ENCODE measurements at places on chromosomes 12 and 14.

DNA sequence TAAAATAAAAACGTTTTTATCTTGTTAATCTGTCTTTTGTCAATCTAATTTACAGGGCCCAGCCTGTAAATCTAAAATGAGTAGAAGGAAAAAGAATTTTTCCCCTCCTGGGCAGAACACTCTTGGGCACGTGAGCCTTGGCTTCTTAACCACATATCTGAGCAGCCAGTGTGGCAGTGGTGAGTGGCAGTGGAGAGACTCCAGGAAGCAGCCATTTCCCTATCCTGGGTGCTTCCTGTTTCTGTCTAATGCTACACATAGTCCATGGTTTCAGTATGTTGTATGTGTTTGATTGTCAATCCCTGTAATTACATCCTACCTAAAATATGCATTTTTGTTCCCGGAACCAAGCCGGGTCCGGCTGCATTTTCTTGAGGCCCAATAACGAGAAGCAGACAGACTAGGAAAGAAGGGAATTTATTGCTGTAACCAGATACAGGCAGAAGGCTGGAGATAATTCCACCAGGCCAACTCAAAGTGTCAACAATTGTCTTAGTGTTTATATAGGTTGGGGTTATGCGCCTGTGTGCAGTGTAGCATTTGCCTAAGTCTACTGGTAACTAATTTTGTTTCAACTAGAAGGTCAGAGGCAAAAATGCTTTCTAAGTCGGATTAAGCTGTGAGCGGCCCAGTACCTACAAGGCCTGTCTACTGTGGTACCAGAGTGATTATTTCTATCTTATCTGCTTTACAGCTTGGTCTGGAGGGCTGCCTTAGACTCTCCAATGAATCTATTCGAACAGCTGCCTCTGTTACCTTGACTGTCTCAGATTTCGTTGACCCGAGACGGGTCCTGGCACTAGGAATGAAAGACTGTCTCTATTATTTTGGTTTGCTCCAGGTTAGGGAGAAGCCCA lies 82.4 kb upstream of the RESF1 start:
- peak; percentile 46 for DNase-seq

GRCh38 chr12:117069101-117069797 lies 30.0 kb downstream of the TESC start:
- DNase-seq: peak; percentile 18

DNA sequence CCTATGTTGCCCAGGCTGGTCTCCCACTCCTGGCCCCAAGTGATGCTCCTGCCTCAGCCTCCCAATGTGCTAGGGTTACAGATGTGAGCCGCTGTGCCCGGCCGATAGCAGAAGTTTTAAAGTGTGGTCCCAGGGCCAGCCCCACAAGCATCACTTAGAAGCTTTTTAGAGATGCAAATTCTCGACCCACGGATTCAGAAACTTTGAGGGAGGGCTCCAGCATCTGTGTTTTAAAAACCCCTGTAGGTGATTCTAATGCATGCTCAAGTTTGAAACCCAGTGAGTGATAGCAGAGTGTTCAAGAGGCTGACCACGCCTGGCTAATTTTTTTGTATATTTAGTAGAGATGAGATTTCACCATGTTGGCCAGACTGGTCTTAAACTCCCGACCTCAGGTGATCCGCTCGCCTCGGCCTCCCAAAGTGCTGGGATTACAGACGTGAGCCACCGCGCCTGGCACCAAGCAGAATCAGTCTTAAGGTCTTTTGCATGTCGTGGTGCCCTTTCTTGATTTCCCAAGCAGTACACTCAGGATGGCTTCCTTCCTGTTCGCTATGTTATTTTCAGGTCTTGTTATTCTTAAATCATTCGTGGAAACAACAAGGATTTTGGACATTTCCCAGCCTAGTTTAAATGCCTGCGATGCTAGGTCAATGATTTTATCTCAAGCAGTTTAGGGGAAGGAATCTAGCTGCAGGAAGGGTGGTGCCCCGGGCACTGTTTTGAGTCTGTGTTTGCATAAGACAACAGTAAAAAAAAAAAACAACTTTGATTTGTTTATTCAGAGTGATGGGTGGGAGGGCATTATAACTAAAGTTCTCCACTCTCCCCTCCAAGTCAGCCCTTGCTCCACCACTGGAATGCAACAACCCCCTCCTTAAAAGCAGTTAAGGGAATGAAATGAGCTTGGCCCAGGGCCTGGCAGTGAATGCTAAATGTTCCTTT lies 9.2 kb upstream of the RILPL2 start:
- peak; percentile 35 for DNase-seq

GRCh38 chr12:69840727-69841126 lies 15.7 kb downstream of the MYRFL start:
- no peak for DNase-seq

- DNase-seq: no peak
These were observed 126.0 kb upstream of the AMIGO2 start for GRCh38 chr12:47205532-47206449.

GRCh38 chr12:53205747-53206419 lies 1.2 kb downstream of the ITGB7 start:
- DNase-seq: peak; percentile 87

DNA sequence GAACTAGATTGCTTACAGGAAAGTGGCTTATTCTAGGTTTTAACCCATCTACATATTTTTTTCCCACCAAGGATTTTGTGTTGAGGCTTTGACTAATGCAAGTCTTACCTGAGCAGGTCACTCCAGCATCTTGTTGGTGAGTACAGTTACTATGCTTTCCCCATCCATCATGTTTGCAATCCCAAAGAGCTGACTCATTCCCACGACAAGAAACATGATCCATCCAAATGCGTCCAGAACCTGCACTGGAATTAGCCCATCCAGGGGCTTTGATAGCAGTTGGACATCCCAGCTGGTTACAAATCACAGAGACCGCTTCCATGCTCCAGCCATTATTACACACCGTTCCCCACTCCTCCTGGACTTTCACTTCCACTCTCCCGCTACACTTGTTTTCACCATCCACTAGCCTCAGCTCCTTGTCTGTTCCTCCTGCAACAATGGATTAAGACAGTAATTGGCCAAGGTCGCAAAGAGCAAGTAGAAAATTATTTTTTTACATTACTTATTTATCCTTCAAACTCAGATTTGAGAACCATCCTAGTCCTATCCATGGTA lies 2.5 kb downstream of the CD163 start:
- DNase-seq: peak; percentile 61

DNA sequence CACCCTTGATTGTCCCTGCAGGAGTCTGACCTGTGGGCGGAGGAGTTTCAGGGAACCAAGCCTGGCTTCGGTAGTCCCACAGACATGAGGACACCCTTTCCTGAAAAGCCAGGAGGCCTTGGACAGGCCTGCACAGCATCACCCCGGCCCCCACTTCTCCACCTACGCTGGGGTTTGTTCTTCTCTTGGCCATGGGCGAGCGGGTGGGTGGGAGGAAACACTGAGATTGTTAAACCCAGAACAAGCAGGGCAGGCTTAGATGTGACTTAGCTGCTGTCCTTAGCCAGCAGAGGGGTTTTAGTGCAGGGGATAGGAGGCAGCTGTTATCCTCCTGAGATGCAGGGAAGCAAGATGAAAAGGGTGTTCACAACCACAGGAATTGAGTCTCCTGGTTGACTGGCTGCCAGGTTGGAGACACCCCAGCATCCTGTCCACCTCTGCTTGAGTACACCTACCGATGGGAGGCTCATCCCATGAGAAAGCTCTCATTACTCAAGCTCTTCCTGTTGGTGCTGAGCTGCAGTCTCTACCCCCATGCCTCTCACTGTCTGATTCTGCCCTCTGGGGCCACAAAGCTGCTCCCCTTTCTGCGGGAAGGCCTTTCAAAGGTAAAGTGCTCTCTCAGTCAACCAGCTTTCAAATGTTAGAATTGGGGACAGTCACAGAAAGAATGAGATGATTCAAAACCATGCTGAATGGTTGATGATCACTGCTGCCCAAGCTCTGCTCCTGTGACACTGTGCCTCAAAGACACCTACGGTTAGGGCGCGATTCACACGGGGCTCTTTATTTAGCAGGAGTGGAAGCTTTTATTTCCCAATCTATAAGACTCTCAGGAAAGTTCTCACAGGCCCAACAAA lies 86.3 kb downstream of the IRF2BPL start:
- peak; percentile 39 for DNase-seq

DNA sequence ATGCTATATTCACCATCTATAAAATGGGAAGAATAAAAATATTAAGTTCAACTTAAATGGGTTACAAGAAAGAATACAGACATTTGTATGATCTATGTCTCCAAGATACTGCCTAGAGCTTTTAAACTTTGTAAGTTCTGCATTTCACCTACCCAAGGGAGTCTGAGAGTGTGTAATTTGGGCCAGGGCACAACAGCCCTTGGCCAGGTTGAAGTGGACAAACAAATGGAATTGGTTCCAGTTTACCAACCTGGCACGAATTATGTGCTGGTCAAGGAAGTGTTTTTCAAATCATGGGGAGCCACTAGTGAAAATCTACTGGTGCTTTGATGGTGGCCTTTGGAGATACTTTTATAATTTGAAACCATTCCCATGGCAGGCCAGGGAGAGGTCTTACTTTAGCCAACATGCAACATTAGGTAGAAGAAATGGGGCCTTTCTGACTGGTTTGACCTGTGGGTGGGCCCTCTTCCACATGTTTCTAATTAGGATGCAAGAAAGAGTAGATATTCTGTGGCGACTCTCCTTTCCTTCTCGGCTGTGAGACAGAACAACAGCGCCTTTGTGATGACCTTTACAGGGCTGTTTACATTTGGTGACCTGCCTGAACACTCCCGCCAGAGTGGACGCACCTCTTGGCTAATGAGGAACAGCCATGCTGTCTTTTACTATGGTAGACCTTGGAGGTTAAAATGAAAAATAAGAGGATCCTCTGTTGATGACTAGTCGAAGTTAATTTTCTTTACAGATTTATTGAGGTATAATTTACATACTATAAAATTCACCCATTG lies 476.6 kb downstream of the ZFP36L1 start:
- no peak for DNase-seq

DNA sequence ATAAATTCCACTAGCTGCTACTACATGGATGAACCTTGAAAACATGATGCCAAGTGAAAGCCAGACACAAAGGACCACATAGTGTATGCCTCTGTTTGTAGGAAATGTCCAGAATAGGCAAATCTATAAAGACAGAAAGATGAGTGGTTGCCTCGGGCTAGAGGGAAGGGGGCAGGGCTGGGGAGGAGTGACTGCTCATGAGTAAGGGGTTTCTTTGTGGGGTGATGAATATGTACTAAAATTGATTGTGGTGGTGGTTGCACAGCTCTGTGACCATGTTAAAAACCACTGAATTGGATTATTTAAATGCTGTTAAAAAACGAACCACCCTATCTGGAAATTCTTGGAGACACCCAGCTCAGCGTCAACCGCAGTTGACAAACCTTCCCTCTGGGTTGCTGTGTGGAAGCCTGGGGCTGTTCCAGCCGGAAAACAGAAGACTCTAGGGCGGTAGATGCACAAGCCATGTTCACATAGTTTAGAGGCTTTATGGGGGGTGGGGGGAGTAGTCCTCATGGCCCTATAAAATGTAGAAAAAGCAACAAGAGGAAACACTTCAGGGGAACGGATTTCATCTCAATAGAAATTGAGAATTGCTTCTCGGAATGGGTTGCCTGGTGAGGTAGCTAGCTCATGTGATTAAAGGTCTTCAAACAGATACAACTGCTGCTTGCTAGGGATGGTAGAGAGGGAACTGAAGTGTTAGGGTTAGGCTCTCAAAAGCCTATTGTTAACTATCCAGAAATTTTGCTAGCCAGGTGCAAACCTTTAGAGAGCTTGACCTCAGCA lies 29.4 kb downstream of the RIN3 start:
- DNase-seq: no peak

DNA sequence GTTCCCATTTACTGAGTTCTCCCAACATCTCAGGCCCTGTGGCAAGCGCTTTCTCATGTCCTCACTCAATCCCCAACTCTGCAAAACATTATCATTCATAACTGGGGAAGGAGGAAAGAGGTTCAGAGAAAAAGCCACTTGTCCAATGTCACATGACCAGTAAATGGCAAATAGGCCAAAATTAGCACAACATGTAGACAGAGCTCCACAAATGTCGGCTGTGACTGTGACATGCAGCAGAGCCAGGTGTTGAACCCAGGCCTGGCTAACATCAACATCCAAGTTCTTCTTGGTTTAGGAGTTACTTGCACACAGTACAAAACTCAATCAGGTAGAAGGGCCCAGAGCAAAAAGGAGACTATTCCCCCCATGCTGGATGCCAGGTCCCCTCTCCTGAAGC lies 10.8 kb downstream of the KCTD10 start:
- DNase-seq: no peak

DNA sequence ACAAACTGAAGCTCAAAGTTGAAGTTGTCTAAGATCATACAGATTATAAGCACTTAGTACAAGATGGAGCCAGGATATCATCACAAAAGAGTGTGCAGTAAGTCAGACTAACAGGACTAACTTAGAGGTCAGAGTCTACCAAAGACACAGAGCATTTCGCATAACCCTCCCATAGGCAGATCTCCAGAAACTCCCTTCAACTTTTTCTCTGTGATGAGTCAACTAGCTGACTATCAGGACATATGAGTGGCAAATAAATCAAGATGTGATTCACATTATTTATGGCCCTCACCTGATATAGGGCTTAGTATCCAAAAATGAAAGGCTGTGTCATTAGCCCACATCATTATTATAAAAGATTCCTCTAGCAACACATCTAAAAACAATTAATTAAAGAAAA lies 484.6 kb downstream of the GALC start:
- DNase-seq: no peak

DNA sequence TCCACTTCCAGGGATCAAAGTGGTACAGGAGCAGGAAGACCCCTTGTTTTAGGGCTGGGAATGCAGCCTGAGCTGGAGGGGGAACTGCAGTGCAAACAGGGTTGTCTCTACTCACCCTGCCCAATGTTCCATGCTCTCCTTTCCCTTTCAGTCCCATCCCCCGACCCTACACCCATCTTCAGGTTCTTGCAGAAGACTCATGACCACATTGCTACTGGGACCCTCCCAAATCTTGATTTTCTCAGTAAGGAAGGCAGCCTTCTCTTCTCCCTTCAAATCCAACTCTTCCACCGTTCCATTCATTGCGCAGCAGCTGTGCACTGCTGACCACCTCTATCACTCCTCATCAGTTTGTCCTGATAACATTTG lies 1.9 kb downstream of the SERPINA11 start:
- no peak for DNase-seq

GRCh38 chr14:61463664-61464285 lies 142.4 kb downstream of the PRKCH start:
- DNase-seq: no peak

DNA sequence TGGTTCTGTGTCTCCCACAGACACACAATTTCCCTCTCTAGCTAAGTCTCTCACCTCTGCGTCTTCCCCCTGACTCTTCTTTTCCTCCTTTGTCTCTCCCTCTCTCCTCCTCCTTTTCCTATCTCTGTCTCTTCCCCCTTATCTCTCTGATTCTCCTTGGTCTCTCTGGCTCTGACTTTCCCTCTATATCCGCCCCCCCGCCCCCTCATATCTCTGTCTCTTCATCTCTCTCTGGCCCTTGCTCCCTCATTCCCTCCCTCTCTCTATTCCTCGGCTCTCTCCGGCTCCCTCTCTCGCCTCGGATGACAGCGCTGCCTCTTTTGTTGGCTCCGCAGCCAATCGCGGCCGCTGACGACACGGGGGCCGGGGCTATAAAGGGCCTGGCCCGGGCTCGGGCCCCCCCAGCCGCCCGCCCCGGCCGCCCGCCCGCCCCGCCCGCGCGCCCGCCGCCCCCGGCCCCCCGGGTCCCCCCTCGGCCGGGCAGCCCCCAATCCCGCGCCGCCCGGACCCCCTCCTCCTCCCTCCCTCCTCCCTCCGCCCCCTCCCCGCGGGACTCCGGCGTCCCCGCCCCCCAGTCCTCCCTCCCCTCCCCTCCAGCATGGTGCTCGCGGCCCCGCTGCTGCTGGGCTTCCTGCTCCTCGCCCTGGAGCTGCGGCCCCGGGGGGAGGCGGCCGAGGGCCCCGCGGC lies at the start of gene GDF11:
TSS of gene GDF11 (plus strand) at position 404 of the 687 bp plus-strand sequence. CDS start at position 599, 195 bp downstream.
- DNase-seq: peak; percentile 51

- no peak for DNase-seq
These were observed 18.5 kb downstream of the CORO1C start for GRCh38 chr12:108712925-108713203.
